ENCODE measurements at places on chromosomes 16 and 17. TPM values are rescaled to one million over a fixed set of nuclear protein-coding genes. Genes with fewer than 3 reads are reported as not detected.

The PRSS27 gene
- 0.05 TPM for total RNA-seq

The SMPD3 gene
- total RNA-seq, result 10.6 TPM

The HOXB6 gene
- 0.33 TPM for total RNA-seq

The TOM1L1 gene
- 21.4 TPM for total RNA-seq

- H3K4me3 ChIP-seq, result no peak overlapping the region
- H3K4me1 ChIP-seq, result no peaks in the 10 kb centered on the region
- H3K36me3 ChIP-seq, result no peaks in the 10 kb centered on the region
- no peak for DNase-seq
- no peaks in the 10 kb centered on the region for H3K27me3 ChIP-seq
Measured at GRCh38 chr17:27974531-27975145, 67.8 kb upstream of the NLK start.

- DNase-seq, result no peak
- no peaks in the 10 kb centered on the region for H3K27me3 ChIP-seq
- no peaks in the 10 kb centered on the region for H3K4me1 ChIP-seq
- H3K4me3 ChIP-seq, result no peak overlapping the region
- H3K36me3 ChIP-seq, result no peaks in the 10 kb centered on the region
Measured at GRCh38 chr17:77839698-77840512, 118.6 kb upstream of the TNRC6C start.

- H3K27ac ChIP-seq, result no peak overlapping the region
- H3K36me3 ChIP-seq, result no peaks in the 10 kb centered on the region
Measured at GRCh38 chr17:28712705-28713415, 1.2 kb upstream of the PROCA1 start.

GRCh38 chr16:88478889-88479792 is 26.1 kb downstream of the ZFPM1 start:
- H3K27me3 ChIP-seq, result no peaks in the 10 kb centered on the region
- H3K36me3 ChIP-seq, result no peaks in the 10 kb centered on the region
- peak overlapping the region; percentile 26 for H3K27ac ChIP-seq
- peaks cover 53% of the 10 kb centered on the region for H3K4me1 ChIP-seq
- no peak overlapping the region for H3K4me3 ChIP-seq
- DNase-seq, result no peak

DNA sequence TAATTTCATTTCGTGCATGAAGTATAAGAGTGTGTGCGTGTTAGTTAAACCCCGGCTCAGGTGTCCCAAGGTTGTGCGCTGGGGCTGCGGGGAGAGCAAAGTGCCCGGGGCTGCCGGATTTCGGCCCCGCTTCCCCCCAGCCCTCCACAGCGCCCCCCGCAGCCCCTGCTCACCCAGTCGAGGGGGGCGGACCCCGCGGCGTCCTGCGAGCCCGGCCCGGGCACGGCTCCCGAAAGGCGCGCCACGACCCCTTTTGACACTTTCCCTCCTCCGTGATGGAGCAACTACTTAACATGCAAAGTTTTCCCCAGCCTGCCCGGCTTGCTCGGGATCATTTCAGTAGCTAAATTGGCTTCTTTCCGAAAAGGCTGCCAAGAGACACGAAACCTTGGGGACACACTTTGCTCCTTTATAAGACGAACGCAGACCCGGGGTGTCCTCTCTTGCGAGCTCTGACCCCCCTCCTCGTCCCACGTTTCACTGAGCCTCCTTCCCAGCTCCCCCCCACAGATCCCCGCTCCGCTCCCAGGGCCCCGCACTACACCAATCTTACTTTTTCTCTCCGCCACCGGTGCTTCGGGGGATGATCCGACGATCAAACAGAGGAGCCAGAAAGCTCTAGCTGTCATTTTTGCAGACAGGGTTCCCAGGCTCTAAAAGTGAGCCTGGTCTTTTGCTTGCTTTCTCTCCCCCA is 552 bp downstream of the C17orf58 start:
- peak overlapping the region; percentile 78 for H3K27ac ChIP-seq
- peaks cover 9% of the 10 kb centered on the region for H3K4me1 ChIP-seq
- H3K27me3 ChIP-seq, result no peaks in the 10 kb centered on the region

DNA sequence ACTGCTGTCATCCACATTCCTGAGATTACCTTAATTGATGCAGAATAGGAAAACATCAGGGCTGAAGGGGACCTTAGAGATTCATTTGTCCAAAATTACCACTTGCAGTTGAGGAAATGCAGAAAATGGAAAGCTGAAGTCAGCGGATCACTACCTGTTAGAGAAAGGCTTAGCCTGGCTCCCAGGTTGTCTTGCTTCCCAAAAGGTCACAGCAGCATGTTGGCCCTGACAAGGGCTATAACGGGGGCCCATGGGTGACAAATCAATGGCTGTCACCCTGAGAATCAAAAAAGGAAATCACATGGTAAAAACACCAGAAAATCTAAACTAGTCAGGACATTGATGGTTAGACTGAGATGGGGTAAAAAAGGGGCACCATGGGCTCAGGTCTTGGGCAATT is 51.7 kb downstream of the HLF start:
- DNase-seq, result no peak
- no peak overlapping the region for H3K4me3 ChIP-seq
- no peak overlapping the region for H3K27ac ChIP-seq
- H3K27me3 ChIP-seq, result no peaks in the 10 kb centered on the region

- H3K27me3 ChIP-seq, result no peaks in the 10 kb centered on the region
- H3K4me1 ChIP-seq, result no peaks in the 10 kb centered on the region
- no peaks in the 10 kb centered on the region for H3K36me3 ChIP-seq
- no peak overlapping the region for H3K27ac ChIP-seq
- no peak for DNase-seq
Measured at GRCh38 chr16:76343769-76344168, 66.6 kb downstream of the CNTNAP4 start.

DNA sequence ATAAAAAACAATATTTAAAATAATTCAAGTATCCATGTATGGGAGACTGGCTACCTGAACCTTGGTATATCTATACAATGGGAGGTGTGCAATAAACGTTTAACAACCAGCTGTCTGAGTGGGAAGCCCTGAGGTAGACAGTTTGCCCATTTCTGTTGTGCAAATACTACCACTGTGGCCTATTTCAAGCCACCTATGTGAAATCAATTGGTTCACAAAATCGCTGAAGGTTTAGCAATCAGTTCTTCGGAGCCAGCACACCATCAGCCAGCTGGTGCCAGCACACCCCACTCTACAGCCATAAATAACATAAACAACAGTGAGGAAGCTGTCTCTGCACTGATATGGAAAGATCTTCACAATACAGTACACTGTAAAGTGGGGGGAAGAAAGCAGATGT is 46.7 kb upstream of the KDM8 start:
- H3K36me3 ChIP-seq, result no peaks in the 10 kb centered on the region
- H3K27me3 ChIP-seq, result no peaks in the 10 kb centered on the region
- H3K27ac ChIP-seq, result no peak overlapping the region
- no peak for DNase-seq
- no peak overlapping the region for H3K4me3 ChIP-seq

- peaks cover 71% of the 10 kb centered on the region for H3K36me3 ChIP-seq
- H3K27ac ChIP-seq, result no peak overlapping the region
- no peak for DNase-seq
- no peaks in the 10 kb centered on the region for H3K4me1 ChIP-seq
- no peaks in the 10 kb centered on the region for H3K27me3 ChIP-seq
Measured at GRCh38 chr17:21018894-21019293, 23.9 kb downstream of the USP22 start.

DNA sequence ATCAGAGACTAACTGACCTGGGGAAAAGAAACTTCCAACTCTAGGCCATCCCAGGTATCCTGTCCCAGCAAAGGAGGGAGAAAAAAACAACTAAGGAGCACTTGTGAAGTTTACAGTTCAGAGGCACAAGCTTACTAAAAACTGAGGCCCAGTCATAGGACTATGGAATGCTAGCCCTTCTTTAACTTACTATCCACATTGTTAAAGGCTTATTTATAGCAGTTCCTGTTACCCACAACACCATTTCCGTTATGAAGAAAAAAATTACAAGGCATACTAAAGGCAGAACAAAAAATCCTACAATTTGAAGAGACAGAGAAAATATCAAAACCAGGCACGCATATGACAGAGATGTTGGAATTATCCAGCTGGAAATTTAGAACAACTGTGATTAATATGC is 159.1 kb downstream of the CDH11 start:
- H3K4me3 ChIP-seq, result no peak overlapping the region
- H3K27me3 ChIP-seq, result no peaks in the 10 kb centered on the region
- H3K27ac ChIP-seq, result no peak overlapping the region
- no peak for DNase-seq
- no peaks in the 10 kb centered on the region for H3K36me3 ChIP-seq
- no peaks in the 10 kb centered on the region for H3K4me1 ChIP-seq

GRCh38 chr17:17019430-17019762 is 22.9 kb upstream of the MPRIP start:
- no peak overlapping the region for H3K4me3 ChIP-seq
- no peaks in the 10 kb centered on the region for H3K27me3 ChIP-seq
- DNase-seq, result no peak
- H3K4me1 ChIP-seq, result no peaks in the 10 kb centered on the region
- H3K27ac ChIP-seq, result no peak overlapping the region

GRCh38 chr16:47377154-47377553 is 83.7 kb downstream of the ITFG1 start:
- H3K27me3 ChIP-seq, result no peaks in the 10 kb centered on the region
- no peaks in the 10 kb centered on the region for H3K4me1 ChIP-seq

DNA sequence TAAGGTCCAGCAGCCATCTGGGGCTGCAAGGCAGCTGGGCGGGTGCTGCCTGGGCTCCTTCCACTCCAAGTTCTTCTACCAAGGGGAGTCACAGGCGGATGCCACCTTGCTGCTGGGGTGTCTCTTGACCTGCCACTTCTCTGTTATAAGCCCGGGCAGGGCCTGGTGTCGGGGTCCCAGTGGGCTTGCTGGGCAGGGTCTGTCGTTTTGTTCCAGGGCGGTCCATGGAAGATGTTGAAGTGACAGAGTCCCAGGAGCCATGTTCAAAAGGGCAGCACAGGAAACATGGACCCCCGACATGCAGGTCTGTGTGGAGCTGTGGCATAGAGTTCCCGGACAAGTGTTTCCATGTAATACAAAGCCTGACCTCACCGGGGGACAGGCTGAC is 91.1 kb downstream of the TNFRSF13B start:
- no peaks in the 10 kb centered on the region for H3K36me3 ChIP-seq
- no peaks in the 10 kb centered on the region for H3K27me3 ChIP-seq
- no peak overlapping the region for H3K27ac ChIP-seq

DNA sequence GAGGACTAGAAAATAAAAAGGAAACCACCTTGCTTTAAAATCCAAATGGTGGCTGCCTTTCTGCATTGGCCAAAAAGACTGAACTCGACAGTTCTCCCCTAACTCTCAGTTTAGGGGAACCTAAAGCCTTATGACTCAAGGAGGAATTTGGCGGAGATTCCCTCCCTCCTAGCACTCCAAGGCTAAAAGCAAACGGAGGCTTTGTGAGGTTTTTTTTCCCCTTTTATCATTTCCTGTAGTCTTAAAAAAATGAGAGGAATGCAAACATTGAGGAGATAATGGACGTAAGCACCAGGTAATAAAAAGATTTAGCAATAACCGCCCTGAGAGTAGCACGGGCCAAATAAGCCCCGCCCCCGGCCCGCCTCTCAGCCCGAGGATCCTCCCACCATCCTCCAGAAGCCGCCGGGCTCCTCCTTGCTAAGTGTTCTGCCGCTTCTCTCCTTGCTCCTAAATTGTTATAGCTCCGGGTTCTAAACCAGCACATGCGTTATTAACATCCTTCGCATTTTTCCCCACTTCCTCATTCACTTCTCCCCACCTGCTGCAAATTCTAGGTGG is 5.8 kb upstream of the KIFC3 start:
- no peak overlapping the region for H3K4me3 ChIP-seq
- peak overlapping the region; percentile 73 for H3K27ac ChIP-seq
- peaks cover 40% of the 10 kb centered on the region for H3K4me1 ChIP-seq
- no peaks in the 10 kb centered on the region for H3K27me3 ChIP-seq
- H3K36me3 ChIP-seq, result no peaks in the 10 kb centered on the region
- peak; percentile 73 for DNase-seq
